IMR-90 (cell line): ENCODE measurements at places on chromosomes 2 and 18.
A peak's percentile ranks its signal among the peaks of the same experiment; 100 is the strongest.

GRCh38 chr2:64352292-64352691 is 101.7 kb upstream of the LGALSL start:
- no peaks in the 10 kb centered on the region for H3K36me3 ChIP-seq
- no peak overlapping the region for H3K27ac ChIP-seq
- peaks cover 4% of the 10 kb centered on the region; the same call in 1 of the 2 replicates for H3K4me1 ChIP-seq
- peaks cover 21% of the 10 kb centered on the region for H3K27me3 ChIP-seq
- no peak for DNase-seq

- no peaks in the 10 kb centered on the region for H3K36me3 ChIP-seq
- H3K4me3 ChIP-seq, result no peak overlapping the region
- no peak overlapping the region for H3K27ac ChIP-seq
- no peaks in the 10 kb centered on the region for H3K4me1 ChIP-seq
- DNase-seq, result no peak
These were observed 1.7 kb upstream of the RTTN start for GRCh38 chr18:70207181-70207580.

DNA sequence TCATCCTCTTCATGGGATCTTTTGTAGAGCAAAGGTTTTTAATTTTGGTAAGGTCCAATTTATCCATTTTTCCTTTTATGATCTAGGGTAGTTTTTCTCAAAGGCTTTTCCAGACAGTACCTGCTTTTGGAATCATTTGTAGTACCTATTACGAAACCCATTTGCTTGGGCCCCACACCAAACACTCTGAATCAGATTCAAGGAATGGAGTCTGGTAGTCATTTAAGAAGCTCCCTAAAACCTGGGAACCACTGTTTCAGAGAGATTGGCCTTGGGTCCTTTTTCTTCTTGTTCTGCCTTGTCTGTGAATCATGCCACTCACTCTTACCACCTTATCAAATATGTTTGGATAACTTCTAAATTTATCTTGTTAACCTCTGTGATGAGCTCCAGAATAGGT is 40.3 kb downstream of the OSBPL6 start:
- no peaks in the 10 kb centered on the region for H3K36me3 ChIP-seq
- DNase-seq, result peak; percentile 52
- H3K4me3 ChIP-seq, result no peak overlapping the region
- no peaks in the 10 kb centered on the region for H3K27me3 ChIP-seq

DNA sequence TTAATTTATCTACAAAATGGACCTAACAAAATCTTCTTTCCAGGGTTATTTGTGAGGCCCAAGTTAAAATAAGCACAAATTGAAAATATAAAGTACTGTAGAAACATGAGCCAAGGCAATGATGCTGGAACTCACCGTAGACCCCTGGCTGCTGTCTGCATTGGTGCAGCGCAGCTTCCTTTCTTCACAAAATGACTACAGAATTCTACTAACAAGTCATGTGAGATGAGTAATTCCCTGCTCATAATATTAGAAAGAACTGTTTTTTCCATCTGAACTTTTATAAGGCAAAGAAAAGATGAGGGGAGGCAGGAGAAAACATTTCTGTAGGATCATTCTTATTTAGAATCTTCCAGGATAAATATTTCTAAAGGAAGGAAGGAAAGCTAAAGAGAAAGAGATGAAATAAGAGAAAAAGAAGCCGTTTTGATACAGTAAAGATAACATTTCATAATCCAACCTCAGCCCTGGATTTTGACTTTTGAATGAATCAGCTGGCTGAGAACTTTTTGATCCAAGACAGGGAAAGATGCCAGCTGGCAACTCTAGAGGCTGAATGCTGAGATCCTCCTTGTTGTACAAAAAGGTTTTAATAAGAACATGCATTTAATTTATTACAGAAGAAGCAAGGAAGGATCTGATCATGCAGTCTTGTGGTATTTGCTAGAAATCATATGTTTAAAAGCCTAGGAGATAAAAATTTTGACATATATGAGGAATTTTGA is 183.9 kb upstream of the KLHL14 start:
- H3K27ac ChIP-seq, result no peak overlapping the region
- no peaks in the 10 kb centered on the region for H3K36me3 ChIP-seq
- H3K27me3 ChIP-seq, result no peaks in the 10 kb centered on the region
- DNase-seq, result peak; percentile 18
- H3K4me3 ChIP-seq, result no peak overlapping the region
- H3K4me1 ChIP-seq, result no peaks in the 10 kb centered on the region

DNA sequence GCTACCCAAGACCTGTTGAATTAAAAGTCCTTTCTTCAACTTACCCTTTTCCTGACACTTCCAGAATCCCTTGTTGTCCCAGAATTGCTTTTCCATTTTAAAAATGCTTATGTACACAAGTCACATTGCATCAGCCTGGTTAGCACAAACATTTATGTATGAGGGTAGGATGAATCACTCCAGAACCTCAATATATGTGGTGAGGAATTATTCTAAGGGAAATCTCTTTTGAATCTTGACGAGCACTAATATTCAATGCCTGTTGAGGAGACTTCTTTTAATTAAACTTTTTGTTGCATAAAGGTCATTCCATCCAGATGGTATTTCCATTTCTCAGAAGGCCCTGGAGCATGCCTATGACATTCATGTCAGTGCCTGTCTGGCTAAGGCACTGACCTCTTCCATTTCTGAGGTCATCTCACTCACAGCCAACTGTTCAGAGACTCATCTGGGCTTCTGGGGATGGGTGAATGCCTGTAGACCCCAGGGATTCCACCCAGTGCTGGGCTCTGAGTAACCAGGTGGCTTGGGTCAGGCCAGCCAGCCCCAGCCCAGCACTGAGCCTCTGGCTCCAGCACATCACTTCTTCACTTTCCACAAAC is 28.2 kb downstream of the ACMSD start:
- DNase-seq, result peak; percentile 85
- peak overlapping the region; percentile 72 for H3K27ac ChIP-seq
- H3K4me1 ChIP-seq, result peaks cover 9% of the 10 kb centered on the region; the same call in 1 of the 2 replicates
- H3K27me3 ChIP-seq, result no peaks in the 10 kb centered on the region; the same call in 1 of the 2 replicates
- H3K36me3 ChIP-seq, result no peaks in the 10 kb centered on the region

GRCh38 chr2:100293341-100294161 is 28.8 kb downstream of the LONRF2 start:
- no peaks in the 10 kb centered on the region for H3K36me3 ChIP-seq
- peaks cover 12% of the 10 kb centered on the region for H3K4me1 ChIP-seq
- no peak overlapping the region for H3K4me3 ChIP-seq
- H3K27me3 ChIP-seq, result peaks cover 7% of the 10 kb centered on the region

DNA sequence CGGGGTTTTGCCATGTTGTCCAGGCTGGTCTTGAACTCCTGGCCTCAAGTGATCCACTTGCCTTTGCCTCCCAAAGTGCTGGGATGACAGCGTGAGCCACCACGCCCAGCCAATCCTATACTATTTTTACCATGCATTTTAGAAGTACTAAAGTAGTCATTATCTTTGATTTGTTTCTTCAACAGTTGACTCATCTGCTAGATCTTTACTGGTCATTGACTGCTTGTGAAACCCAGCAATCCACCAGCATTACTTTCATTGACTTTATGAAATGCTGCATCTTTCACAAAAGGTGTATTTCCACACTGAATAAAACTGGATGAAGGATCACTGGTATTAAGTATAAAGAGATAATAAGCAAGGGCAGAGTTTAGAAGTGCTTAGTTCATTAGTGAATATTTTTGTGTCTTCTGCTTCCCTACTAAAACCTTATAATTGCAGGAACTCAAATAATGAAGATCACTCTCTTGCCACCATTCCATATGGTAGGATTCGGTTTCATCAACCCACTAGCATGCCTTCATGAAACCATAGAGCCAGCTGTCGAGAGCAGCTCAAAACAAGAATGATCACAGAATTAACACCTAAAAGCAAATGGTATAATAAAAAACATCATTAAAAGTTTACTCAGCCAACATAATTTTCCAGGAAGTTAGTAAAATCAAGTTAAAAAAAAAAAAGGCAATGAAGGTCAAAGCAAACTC is 33.1 kb downstream of the IRS1 start:
- H3K36me3 ChIP-seq, result peaks cover 32% of the 10 kb centered on the region
- peak; percentile 80 for DNase-seq
- no peaks in the 10 kb centered on the region for H3K27me3 ChIP-seq
- no peak overlapping the region for H3K4me3 ChIP-seq
- peaks cover 20% of the 10 kb centered on the region for H3K4me1 ChIP-seq

- no peaks in the 10 kb centered on the region for H3K4me1 ChIP-seq
- H3K36me3 ChIP-seq, result peaks cover 33% of the 10 kb centered on the region
- no peak for DNase-seq
These were observed 34.8 kb downstream of the TRAPPC12 start for GRCh38 chr2:3414133-3414860.

GRCh38 chr18:44051026-44051425 is 629.7 kb upstream of the SETBP1 start:
- no peak overlapping the region for H3K27ac ChIP-seq
- no peak overlapping the region for H3K4me3 ChIP-seq
- no peak for DNase-seq
- no peaks in the 10 kb centered on the region for H3K4me1 ChIP-seq
- no peaks in the 10 kb centered on the region for H3K27me3 ChIP-seq

- H3K27me3 ChIP-seq, result no peaks in the 10 kb centered on the region
- no peak overlapping the region for H3K4me3 ChIP-seq
- no peaks in the 10 kb centered on the region for H3K36me3 ChIP-seq
- no peaks in the 10 kb centered on the region for H3K4me1 ChIP-seq
- no peak for DNase-seq
These were observed 1140.6 kb upstream of the LRRTM1 start for GRCh38 chr2:81445176-81445575.

DNA sequence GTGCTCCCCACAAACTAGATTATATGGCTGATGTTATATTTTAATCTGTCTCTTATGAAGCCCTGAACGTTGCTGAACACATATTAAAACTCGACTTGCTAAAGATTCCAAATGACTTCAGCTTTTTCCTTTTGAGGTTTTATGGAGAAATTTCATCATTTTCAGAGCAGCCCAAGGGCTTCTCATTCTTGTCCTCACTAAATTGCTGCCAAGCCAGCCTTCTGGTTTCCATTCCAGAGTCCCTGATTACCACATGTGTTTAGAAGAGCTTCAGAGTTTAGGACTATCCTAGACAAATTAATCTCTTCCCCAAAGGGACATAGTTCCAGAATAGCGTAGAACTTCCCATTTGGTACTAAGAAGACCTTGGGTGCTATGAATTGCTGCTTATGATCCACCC is 77.8 kb upstream of the CCDC195 start:
- H3K27me3 ChIP-seq, result no peaks in the 10 kb centered on the region
- no peak for DNase-seq
- H3K36me3 ChIP-seq, result peaks cover 7% of the 10 kb centered on the region
- H3K4me3 ChIP-seq, result no peak overlapping the region
- no peak overlapping the region for H3K27ac ChIP-seq

DNA sequence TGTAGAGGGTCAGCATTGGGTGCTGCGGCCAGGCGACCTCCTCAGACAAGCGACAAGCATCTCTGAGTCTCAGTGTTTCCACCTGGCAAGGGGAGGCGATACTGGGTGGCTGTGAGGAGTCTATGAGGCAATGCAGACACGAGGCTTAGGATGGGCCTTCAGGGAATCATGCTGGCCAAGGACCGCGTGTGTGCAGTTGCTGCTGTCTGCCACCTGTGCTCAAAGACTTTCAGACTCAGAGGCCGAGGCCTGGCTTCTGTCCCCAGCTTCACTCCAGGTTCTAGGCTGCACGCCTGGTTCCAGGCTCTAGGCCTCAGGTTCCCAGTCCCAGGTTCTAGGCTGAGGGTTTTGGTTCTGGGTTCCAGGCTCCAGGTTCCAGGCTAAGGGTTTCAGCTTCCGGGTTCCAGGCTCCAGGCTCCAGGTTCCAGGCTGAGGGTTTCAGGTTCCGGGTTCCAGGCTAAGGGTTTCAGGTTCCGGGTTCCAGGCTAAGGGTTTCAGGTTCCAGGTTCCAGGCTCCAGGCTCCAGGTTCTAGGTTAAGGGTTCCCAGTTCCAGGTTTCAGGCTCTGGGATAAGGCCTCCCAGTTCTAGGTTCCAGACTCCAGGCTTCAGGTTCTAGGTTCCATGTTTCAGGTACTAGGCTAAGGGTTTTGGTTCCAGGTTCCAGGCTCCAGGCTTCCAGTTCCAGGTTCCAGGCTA is 14.8 kb downstream of the LRRFIP1 start:
- H3K4me1 ChIP-seq, result no peaks in the 10 kb centered on the region; the same call in 1 of the 2 replicates
- no peaks in the 10 kb centered on the region for H3K27me3 ChIP-seq
- DNase-seq, result no peak
- peaks cover 11% of the 10 kb centered on the region for H3K36me3 ChIP-seq
- H3K4me3 ChIP-seq, result no peak overlapping the region

DNA sequence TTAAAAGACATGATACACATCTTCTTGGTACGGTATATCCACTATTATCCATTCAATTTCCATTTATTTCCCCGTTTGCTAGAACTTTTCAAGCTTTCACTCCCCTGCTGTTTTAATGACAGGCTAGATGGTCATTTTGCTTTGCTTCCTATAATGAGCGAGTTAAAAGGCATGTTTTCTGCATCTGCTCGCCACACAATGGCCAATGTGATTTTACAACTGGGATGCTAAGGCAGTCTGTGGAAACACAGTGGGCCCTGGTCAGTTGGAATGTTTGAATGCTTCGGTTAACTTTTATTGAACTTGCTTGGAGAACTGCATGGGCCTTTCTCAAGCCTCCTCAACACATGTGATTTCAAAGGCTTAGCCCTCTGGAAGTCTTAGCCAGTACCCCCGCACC is 48.4 kb upstream of the TNP1 start:
- DNase-seq, result no peak
- H3K36me3 ChIP-seq, result no peaks in the 10 kb centered on the region

DNA sequence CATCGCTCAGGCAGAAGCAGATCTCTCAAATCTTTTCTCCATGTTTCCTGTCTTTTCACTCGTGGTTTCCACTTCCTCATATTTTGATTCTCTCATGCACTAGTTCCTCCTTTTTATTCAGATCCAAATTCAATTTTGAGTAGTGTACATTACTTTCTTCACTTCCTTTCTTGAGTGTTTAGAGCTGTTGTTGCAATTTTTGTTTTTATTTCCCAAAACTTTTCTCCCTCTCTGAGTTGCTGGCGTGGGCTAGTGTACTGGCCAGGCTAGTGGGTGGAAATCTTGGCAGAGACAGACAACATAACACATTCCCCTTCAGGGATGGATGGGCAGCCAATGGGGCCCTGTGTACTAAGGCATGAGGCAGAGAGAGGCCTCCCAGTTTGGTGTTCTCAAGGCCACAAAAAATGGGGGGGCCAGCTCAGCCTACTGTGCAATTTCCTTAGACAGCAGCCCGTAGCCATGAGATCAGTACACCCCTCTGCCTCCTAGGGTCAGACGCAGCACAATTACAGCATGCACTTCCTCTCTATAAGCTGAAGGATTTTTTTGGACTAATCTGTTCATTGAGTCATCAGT is 145.1 kb upstream of the PID1 start:
- no peaks in the 10 kb centered on the region for H3K27me3 ChIP-seq
- no peak overlapping the region for H3K4me3 ChIP-seq
- H3K36me3 ChIP-seq, result no peaks in the 10 kb centered on the region
- peaks cover 4% of the 10 kb centered on the region; the same call in 1 of the 2 replicates for H3K4me1 ChIP-seq
- peak; percentile 47 for DNase-seq
